ENCODE measurements at places on chromosomes 1 and 21. TPM values are rescaled to one million over a fixed set of nuclear protein-coding genes. Genes with fewer than 3 reads are reported as not detected.
A peak's percentile ranks its signal among the peaks of the same experiment; 100 is the strongest.

DNA sequence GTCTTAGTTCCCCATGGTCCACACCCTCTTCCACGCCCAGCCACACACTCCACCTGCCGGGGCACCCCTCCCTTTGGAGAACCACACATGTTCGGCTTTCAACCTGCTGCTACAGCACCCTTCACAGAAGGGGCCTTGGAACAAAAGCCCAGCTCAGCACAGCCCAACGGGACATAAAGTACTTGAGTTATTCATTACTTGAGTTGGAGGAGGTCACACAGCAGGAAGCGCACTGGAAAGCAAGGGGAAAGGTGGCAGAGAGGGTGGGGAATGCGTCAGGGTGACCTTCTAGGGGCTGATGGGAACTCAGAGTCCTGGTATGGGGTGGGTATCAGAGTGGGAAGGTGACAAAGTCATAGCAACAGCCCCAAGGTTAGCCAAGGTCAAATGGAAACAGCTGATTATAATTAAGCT is 3.0 kb upstream of the ATP1B1 start:
- H3K4me1 ChIP-seq: peaks cover 14% of the 10 kb centered on the region
- no peak overlapping the region for H3K4me3 ChIP-seq
- no peaks in the 10 kb centered on the region for H3K36me3 ChIP-seq
- no peak for DNase-seq

GRCh38 chr1:234897754-234898454 is 230.7 kb downstream of the TOMM20 start:
- no peaks in the 10 kb centered on the region for H3K36me3 ChIP-seq
- H3K4me3 ChIP-seq: no peak overlapping the region
- H3K27ac ChIP-seq: no peak overlapping the region
- H3K4me1 ChIP-seq: peaks cover 12% of the 10 kb centered on the region

DNA sequence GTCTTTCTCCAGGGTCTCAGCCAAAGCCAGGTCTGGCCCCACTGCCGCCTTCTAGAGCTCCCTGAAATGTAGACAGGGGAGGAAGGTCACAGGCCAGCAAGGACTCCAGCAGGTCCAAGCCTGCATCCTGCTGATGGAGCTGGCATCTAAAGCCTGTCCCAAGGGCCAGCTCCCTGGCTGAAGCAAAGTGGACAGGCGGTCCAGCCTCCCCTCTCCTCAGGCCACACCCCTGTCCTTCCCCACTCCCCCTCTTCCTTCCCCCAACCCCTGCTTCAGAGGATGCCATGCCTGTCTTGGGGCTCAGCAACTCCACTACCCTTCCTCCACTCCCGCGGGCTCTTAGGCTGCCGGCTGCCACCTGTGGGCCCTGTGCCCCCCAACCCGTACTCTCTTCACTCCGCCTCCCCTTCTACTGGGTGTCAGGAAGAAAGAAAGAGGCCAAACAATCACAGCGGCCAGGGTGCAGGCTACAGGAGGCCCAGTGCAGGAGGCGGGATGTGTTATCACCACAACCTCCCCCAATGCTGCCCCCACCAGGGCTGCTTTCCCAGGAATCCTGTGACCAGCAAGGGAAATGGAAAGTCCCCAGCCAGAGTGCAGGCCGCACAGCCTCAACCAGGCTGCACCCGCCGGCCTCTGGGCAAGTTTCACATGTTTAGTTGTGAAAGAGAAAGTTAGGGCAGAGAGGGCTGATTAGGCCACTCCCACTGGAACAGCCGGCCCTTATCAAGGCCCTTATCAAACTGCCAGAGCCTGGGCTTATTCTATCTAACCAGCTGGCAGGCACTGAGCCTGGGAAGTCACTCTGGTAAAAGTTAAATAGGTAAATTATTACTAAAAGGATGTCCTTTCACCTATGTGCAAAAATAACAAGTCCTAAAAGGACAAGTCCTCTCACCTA is 34.1 kb downstream of the ACOT7 start:
- peak; percentile 63 for DNase-seq
- H3K4me3 ChIP-seq: peak overlapping the region; percentile 38
- no peaks in the 10 kb centered on the region for H3K36me3 ChIP-seq
- peaks cover 54% of the 10 kb centered on the region for H3K4me1 ChIP-seq
- no peaks in the 10 kb centered on the region for H3K27me3 ChIP-seq

DNA sequence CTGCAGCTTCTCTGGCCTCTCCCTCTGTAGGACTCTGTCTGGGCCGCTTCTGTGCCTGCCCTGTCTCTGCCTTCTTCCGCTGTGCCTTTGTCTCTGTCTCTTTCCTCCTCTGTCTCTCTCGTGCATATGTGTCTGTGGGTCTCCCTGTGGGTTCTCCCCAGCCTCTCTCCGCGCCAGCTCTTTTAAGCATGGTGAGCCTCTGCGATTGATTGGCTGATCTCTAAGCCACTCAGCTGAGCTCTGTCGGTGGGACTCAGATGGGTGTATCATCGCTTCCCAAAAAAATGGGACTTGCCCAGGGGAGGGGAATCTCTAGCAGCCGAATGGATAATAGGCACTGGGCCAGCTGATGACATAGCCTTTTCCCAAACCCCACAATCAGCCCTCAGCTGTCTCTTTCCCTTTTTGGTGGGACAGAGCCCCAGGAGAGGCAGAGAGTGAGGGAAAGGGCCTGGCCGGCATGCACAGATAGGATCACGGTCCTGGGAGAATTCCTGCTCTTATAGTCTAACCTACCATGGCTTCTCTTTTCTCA is at the start of gene ADAMTS4:
Gene ADAMTS4, minus strand, starts transcription at position 158 of the 535 bp plus-strand sequence. CDS start 427 bp downstream, outside the sequence.
- peaks cover 42% of the 10 kb centered on the region for H3K4me1 ChIP-seq
- H3K4me3 ChIP-seq: no peak within 1 kb of the TSS
- H3K27ac ChIP-seq: no peak within 1 kb of the TSS
- no peak for DNase-seq

DNA sequence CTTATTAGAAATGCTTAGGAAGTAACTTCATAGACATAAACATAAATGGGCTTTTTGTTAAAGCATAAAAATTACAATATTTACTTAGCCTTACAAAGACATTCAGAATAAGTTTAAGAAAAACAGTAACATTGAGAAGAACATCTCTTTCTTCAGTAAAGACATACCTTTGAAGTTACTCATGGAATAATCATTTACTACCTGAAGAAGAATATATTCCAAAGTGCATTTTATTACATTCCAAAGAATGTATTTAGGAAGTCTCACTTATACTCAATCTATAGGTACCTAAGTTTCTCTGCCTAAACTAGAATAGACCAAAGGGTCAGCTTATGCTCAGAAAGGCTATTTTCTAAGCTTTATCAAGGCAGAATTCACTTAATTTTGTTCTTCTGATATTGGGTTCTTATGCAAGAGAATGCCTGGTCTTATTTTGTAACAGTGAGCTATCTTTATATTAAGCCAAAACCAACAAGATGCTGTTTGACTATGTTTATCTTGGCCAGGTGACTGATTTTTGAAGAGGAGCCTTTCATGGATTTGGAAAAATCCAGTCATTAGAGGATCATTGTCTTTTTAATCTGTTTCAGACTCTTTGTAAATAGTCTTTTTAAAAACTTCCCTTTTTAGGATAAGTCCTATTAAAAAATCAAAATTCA is 110.1 kb downstream of the OLFML2B start:
- no peak overlapping the region for H3K27ac ChIP-seq
- DNase-seq: no peak
- H3K4me1 ChIP-seq: peaks cover 3% of the 10 kb centered on the region
- H3K36me3 ChIP-seq: no peaks in the 10 kb centered on the region

- H3K27ac ChIP-seq: no peak overlapping the region
- H3K27me3 ChIP-seq: no peaks in the 10 kb centered on the region
- H3K4me1 ChIP-seq: no peaks in the 10 kb centered on the region
Measured at GRCh38 chr1:213418268-213419071, 367.4 kb downstream of the RPS6KC1 start.

DNA sequence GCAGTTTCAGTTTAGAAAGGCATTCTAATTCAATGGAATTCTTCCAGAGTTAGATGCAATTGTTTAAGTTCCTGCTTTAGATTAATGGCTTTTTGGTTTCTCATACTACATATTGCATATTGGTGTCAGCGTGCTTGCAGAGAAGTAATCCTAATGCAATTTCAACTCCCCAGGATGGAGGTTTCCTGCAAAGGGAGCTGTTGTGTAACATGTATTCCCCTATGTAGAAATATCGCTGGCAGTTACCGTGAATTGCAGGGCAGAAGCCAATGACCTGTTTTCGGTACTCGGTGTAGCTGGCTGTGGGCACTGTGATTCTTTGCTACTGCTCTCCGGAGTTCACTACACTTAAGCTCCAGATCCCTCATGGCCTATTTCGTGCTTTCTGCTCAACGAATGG is 256.1 kb upstream of the PTBP2 start:
- no peaks in the 10 kb centered on the region for H3K36me3 ChIP-seq
- no peaks in the 10 kb centered on the region for H3K27me3 ChIP-seq
- DNase-seq: no peak
- no peak overlapping the region for H3K27ac ChIP-seq
- H3K4me1 ChIP-seq: no peaks in the 10 kb centered on the region

GRCh38 chr21:28738882-28739281 is 253.8 kb downstream of the LTN1 start:
- H3K27me3 ChIP-seq: no peaks in the 10 kb centered on the region
- no peak for DNase-seq
- peaks cover 7% of the 10 kb centered on the region for H3K4me1 ChIP-seq
- no peak overlapping the region for H3K4me3 ChIP-seq

DNA sequence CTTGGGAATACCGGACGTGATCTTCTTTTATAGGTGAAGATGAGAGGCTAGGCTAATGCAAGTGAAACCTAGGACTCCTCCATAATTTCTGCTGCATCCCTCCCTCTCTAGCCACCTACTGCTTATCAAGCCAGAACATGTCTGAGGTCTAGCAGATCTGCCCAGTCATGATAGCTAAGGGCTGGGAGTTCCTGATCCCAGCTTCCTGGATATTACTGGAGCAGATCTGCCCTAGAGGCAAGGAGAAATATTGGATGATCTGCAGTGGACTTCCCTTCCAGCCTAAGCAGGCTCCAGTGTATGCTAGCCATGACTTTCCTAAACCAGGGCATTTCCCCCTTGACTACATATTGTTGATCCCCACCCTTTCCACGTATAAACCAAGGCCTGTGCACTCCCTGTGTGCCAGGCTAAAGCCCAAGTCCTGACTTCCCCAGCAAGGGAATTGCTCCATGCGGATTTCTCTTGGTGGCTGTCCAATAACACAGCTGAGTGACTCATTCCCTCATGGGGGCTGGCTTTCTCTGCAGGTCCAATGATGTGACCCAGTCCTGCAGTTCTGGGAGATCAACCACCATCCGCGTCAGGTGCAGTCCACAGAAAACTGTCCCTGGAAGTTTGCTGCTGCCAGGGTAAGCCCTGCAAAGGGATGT is 15.5 kb upstream of the SARS1 start:
- H3K4me1 ChIP-seq: peaks cover 8% of the 10 kb centered on the region
- H3K4me3 ChIP-seq: no peak overlapping the region
- no peak for DNase-seq
- H3K27me3 ChIP-seq: no peaks in the 10 kb centered on the region

GRCh38 chr1:230773396-230774033 is 26.3 kb downstream of the CAPN9 start:
- H3K4me3 ChIP-seq: no peak overlapping the region
- H3K27me3 ChIP-seq: no peaks in the 10 kb centered on the region
- no peak overlapping the region for H3K27ac ChIP-seq
- H3K4me1 ChIP-seq: no peaks in the 10 kb centered on the region

SOX13 gene
- 9.1 TPM for total RNA-seq

ZBTB37 gene
- 24.3 TPM for total RNA-seq

TMPRSS15 gene
- not detected for total RNA-seq
